ENCODE measurements at places on chromosomes 11 and 22.

DNA sequence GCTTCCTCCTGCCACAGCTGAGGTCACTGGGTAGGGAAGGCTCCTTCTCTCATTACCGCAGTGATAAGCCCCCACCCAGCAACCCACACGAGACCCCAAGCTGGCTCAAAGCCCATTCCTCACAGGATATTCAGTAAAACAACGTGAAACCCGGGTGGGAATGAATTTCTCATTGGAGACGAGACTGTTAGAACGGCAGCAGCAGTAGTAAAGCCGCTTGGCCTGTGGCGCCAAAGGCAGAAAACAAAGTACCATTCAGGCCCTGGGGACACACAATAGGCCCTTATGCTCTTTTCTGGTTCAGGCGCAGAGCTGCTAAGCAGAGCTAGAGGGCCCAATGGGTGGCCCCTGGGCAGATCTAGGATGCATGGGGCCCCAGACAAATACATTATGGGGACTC lies 45.3 kb downstream of the PC start:
- no peak for DNase-seq

GRCh38 chr22:26548984-26549383 lies 36.7 kb upstream of the TFIP11 start:
- no peak for DNase-seq

DNA sequence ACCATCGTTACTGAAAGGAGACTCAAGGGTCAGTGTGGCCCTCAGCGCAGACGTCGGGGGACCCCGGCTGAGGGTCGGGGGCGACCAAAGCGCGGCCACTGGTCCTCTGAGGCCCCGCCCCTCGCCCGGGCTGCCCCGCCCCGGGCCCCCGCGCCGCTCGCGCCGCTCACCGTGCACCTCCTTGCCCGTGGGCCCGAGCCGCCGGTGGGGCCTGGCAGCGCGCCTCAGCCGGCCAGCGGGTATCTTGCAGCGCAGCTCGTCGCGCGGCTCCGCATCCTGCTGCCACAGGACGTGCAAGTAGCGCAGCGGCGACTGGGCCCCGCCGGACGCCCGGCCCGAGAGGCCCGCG lies 419 bp downstream of the ANKRD54 start:
- DNase-seq = no peak

DNA sequence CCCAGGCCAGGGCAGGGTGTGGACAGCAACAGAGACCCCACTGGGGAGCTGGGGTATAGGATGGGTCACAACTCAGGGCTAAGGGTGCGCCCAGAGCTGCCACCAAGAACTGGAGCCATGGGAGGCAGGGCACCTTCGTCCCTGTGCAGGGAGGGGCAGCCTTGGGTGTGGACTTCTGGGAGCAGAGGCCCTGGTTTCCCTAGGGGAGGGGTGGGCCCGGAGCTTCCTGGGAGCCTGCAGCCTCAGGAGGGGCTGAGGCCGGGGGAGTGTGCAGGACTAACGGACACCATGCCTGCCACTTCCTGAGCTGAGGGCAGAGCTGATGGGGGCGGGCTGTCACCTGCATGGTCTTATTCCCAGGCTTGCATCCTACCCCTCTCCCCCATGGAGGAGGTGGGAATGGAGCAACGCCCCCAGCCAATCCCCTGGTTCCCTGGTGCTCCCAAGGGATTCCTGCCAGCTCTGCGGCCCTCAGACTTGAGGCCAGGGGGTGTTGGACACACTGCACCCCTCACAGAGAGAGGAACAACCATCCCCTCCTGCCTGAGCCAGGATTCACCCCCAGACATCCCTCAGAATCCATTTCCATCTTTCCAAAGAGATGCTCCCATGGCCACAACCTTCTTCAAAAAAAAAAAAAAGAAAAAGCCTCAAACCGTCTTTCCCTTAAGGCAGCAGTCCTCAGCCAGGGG lies 225.7 kb downstream of the CTTN start:
- no peak for DNase-seq

DNA sequence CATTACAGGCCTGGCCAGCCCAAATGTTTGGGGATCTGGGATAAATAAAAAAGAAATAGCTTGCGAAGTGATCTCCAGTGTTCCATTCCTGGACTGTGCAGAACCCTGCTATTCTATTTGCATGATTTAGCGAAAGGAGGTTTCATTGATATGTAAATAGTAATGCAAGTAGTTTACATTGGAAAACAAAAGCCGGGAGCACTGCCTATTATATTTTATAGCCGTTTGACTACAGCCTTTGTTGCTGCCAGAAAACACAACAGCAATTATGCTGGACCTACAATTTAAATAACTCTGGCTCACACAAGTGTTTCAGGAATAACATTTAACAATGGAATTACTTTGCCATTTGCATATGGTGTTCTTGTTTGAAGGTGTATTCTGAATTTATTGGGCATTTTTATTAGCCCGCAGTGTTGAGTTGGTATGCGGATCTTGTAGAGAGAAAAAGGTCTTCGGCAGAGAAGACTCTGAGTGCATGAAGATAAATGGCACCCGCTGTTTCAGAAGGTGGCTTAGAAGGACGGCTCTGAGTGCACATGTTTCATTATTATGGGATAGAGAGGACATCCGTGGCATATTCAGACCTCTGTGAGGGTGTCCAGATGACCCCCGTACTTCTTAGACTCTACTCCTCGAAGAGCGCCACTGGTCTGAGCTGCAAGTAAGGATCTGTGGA lies 315.0 kb downstream of the BRD1 start:
- DNase-seq = no peak

DNA sequence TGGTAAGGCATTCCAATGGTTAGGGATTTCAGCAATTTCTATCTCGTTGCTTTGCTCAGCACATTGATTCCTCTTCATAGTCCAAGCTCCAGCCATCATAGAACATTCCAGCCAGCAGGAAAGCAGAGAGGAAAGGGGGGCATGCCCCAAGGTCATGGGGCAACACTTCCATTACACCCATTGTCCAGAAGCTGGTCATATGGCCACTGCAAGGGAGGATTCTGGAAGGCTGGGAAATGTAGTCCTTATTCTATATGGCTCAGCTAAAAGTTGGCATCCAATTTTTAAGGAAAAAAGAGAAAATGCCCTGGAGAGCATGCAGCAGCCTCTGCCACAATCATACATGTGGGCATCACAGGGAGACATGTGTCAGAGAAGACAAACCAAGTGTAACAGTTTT lies 47.1 kb upstream of the RCN1 start:
- DNase-seq = no peak

- no peak for DNase-seq
Observed at GRCh38 chr11:120781486-120782120, 242.3 kb upstream of the TBCEL start.

DNA sequence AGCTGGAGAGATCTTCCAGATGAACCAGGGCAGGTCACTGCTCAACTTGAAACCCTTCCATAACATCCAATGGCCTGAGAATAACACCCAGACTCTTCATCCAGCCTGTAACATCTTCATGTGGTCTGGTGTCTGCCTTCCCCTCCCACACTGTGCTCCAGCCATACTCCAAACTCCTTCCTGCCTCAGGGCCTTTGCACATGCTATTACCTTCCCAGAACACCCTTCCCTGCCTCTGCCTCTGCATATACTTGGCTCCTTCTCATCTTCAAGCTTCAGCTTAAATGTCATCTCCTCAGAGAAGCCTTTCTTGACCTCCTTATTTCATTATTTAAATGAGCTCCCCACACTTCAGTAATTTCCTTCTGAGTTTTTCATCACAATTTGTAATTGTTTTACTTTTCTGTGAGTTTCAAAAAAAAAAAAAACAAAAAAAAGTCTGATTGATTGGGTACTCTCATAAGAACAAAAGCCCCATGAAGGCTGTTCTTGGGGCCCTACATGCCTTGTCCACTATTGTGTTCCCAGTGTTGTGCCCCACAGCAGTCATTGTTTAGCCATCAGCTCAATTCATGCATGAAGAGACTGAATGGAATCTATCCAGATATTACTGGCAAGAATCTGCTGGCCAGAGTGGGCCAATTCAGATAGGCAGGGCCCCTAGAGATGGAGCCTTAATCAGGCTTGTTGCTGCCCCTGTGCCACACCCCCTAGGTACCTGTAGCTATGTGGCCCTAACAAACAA lies 22.1 kb downstream of the LMO1 start:
- no peak for DNase-seq

DNA sequence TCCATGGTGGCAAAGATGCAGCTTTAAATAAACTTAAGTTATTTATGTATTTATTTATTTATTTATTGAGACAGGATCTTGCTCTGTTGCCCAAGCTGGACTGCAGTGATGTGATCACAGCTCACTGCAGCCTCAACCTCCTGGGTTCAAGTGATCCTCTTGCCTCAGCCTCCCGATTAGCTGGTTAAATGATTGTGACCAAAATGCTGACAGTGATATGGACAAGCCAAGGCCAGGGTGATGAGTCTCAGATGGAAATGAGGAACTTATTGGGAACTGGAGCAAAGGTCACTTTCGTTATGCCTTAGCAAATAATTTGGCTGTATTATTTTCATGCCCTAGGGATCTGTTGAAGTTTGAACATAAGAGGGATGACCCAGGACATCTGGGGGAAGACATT lies 9.3 kb upstream of the LRP5 start:
- DNase-seq = no peak

- peak; percentile 79 for DNase-seq
Observed at GRCh38 chr11:36186340-36187175, 102.7 kb downstream of the COMMD9 start.

DNA sequence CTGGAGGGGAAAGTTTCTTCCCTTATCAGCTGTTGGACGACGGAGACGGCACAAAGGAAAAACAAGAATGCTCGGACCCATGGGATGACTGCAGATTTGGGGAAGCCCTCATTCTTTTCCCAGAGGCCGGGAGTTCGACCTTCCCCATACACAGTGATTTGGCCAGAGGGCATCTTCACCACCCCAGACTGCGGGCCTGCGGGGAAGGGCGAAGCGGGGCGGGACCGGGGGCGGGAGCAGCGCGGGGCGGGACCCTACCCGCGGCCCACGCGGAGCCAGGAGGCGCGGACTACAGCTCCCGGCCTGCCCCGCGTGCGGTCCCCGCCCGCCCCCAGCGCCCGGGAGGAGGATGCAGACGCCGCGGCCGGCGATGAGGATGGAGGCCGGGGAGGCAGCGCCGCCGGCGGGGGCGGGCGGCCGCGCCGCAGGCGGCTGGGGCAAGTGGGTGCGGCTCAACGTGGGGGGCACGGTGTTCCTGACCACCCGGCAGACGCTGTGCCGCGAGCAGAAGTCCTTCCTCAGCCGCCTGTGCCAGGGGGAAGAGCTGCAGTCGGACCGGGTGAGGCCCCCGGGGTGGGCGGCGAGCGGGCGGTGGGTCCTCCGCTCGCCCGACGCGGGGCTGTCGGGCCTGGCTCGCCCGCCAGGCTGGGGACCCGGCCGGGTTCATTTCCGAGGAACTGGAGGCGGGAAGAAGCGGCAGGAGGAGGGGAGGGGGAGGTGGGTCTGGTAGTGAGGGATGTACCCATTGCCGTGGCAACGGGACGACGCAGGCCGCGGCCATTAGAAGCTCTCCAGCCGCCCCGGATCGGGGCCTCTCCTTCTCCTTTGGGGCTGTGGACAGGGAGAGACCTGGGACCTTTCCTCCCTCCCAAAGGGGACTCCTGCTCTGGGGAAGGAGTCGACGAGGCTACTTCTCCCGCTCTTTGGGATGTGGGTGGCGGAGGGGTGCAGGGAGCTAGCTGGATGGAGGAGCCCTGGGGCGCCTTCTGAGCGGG lies at the start of gene KCTD17:
Gene KCTD17, plus strand, starts transcription at position 352 of the 995 bp plus-strand sequence. Its CDS starts 19 bp downstream, at position 371.
- peak; percentile 60 for DNase-seq

DNA sequence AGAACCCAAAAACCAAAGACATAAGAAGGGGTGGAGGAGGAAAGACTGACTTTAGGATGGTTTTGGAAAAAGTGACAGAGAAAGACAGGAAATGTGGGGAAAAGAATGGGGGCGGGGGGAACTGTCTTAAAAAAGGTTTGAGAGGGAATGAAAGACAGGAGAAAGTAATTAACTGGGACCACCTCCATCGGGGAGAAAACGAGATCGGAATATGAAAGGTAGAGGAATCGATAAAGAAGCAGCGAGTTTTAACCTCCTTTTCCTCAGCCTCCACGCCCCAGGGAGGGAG lies 524 bp downstream of the MTMR2 start:
- DNase-seq = no peak

DNA sequence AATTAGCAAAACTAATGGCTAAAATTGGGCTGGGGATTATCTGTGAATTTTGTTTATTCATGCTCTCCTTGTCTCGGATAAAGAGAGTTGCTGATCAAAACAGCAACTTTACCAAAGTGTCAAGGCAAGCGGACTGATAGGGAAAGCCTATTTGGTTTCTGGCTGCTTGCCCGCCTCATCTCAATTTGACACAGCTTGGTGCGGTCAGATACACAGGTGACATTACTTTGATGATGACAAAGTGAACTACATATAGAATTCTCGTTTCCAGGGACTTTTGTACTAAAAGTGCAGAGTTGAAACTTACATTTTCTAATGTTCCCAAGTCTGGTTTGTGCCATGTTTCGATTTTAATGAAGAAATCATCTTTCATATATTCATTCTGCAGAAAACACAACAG lies 22.8 kb downstream of the PITPNB start:
- DNase-seq = no peak

DNA sequence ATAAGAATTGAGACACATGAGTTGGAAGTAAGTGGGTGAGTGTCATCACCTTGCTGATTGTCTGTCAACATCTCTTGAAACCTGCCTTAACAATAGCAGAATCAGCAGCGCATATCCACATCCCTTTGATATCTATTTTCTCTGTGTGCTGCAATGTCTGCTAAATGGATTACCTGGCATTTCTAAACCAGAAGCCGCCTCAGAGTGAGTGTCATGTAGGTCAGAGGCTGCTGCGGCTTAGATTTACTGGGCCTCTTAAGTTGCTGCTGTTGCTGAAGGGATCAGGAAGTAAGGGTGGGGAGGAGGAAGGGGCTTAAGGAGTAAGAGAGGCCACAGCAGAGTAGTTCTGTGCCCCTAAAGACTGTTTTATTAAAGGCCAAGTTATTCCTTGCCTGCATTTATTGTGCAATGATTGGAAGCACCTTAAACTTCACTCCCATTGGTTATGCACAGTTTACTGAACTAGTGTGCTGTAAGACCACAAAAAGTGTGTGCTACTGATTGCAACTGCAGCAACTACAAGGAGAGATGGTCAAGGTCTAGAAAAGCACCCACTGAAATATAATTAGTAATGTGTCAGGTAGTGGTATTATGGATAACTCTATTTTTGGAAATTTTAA lies 29.8 kb upstream of the TMEM41B start:
- DNase-seq = no peak

GRCh38 chr22:50548040-50548920 lies 2.6 kb downstream of the KLHDC7B start:
- DNase-seq = no peak

DNA sequence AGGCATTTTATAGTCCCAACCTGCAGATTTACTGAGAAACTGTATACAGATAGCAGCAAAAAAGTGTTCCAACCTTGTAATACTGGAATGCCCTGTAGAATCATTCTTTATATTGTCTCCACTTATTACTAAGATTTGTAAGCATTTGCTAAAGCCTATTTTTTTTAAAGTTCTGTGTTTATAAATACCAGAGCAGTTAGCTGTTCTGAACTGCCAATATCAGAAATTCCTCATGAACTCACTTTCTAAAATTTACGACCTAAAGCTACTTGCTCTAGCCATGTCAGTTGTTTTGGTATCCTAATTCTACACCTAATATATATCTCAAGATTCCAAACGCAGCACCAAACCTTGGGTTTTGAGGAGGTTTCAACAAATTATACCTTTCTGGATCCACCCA lies 103.2 kb downstream of the C11orf65 start:
- DNase-seq = peak; percentile 41

DNA sequence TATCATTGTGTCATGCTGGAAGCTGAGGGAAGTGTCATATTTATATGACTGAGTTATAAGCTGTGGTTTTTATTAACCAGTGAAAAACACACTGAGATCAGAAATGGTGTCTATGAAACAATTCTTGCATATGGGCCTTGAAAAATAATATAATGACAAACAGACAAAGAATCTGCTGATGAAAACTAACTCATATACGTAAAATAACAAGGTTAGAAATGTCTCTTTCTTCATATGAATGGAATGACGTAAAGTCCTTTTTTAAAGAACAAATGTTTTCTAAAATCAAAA lies 48.8 kb upstream of the PHF21B start:
- DNase-seq = no peak
